ENCODE measurements at places on chromosomes 1 and 21.

GRCh38 chr1:176479971-176480370, 17.0 kb downstream of the PAPPA2 start:
- no peak for DNase-seq

- no peak for DNase-seq
Observed at GRCh38 chr1:221217029-221217428, 337.8 kb downstream of the HLX start.

- DNase-seq = no peak
Observed at GRCh38 chr1:155077758-155078445, 735 bp upstream of the EFNA3 start.

GRCh38 chr1:186306533-186306932, 68.5 kb downstream of the TPR start:
- DNase-seq = no peak

DNA sequence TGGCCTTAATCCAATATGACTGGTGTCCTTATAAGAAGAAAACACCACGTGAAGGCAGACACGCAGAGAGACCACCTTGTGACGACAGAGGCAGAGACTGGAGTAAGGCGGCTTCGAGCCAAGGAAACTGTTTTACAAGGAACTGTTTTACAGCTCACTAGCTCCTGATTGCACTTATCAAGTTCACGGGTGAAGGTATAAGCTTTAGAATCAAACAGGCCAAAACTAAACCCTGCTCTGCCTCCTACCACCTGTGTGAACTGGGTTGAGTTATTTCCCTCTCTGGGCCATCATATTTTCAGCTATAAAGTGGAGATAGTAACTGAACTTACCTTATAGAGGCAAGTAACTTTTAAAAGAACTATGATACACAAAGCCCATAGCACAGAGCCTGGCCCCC, 166.9 kb upstream of the NFIA start:
- DNase-seq = no peak

DNA sequence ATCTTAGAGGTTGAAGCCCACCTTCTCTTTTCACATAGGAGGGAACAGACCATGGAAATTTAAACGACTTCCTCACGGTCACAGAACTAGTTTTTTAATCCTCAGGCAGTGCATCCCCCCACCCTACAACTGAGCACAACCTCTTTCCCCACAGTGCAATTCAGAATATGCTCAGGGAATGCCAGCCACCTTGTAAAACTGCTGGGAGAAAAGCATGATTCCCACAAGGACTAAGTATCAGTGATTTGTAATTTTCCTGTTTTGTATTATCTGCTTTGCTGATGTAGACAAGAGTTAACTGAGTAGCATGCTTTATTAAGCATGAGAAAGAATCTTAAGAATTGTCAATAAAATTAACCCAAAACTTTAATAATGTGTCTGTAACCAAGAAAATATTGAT, 23.8 kb downstream of the TMEM50A start:
- no peak for DNase-seq

DNA sequence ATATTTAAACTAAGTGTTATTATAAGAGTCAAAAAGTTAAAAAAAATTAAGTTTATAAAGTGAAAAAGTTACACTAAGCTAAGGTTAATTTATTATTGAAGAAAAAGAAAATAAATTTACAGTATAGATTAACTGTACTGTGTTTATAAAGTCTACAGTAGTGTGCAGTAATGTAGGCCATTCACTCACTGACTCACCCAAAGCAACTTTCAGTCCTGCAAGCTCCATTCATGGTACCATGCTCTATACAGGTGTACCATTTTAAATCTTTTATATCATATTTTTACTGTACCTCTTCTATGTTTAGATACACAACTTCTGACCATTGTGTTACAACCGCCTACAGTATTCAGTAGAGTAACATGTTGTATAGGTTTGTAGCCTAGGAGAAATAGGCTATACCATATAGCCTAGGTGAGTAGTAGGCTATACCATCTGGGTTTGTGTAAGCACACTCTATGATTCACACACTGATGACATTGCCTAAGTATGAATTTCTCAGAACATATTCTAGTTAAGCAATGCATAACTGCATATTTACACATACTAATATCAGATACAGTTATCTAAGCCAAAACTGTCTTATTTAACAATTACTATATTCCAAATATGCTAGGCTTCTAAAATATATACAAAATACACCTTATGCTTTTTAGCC, 80.6 kb upstream of the GFI1 start:
- DNase-seq = no peak
